ENCODE measurements at places on chromosomes 4 and X.

- no peak for DNase-seq
These were observed 124.1 kb downstream of the AFAP1 start for GRCh38 chr4:7815562-7815961.

GRCh38 chr4:145308598-145308997 is 128.2 kb upstream of the OTUD4 start:
- DNase-seq, result no peak

GRCh38 chr4:138671606-138672084 is 343.9 kb upstream of the NOCT start:
- DNase-seq, result no peak

DNA sequence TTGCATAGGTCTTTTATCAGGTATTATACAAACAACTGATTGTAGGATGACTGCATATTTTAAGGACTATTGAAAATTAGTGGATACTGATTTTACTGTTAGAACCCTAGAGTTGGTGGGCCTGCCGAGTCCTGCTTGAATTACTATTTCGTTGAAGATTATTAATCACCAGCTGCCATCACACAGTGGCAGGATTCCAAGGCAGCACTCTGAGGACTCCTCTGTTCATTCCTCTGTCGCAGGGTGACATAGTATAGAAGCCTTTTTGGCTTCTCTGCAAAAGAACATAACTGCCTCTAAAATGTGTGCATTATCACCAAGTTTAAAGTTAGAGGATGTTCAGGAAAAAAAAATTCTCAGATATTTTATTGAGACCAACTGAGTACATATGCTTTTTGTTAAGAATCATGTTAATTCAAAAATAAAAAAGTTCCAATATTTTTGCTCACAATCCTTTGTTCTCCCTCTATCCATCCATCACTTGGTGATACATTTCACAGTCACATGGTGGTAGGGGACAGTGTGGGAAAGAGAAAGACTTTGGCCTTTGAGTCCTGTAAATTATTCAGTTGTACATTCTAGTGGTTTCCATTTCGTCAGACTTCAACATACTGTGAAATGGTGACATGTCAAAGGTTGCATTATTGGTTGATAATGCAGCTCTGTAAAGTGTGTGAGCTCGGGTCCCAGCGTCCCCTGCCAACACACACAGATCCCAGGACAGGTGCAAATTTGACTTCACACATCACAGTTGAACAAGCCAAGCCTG is 332.5 kb downstream of the GRID2 start:
- no peak for DNase-seq

DNA sequence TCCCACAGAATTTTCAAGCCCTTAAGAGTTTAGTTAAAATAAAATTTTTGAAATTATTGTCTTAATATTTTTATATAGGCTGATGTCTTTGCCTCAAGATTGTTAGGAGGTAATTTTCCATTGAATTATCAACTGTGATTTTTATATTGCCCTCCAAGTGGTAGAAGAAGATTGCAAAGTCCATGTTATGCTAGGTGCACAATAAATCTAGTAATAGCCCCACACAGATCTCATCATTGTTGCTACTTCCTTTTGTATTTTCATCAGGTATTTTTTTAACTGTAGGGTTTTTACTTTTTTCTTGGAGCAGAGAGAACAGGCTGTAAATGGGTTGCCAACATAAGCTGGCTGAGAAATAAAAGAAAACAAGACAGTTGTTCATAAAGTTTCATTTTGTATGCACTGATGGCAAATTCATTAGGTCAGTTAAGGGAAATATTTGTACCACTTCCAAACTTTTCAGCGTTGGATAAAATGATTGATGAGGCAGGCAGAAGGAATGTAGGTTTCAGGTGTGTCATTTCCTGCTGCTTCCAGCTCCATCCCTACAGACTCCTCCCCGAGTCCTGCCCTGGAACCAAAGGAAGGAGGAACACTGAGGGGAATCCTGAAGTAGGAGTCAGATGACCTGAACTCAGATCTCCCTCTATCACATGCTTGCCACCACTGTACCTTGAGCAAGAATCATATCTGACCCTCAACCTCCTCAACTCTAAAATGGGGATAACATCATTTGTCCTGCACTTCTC is 105.5 kb downstream of the PRRG1 start:
- DNase-seq, result no peak

DNA sequence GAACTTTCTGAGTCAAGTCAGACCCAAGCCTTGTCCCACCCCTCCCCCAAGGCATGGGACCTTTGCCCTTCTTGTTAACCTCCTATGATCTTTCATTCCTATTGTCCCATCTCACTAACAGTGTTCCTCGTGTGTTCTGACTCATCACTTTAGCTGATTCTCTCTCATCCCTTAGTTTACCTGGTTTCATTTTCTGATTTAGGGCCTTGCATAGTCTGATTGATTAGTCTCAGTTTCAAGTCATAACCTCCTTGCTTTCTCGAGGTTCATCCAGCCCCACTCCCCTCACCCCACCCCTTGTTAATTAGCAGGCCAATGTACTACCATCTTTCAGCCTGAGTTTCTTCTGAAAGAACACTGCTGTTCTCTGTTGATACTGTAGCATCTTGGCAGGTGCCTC is 517.4 kb downstream of the RPA4 start:
- DNase-seq, result no peak

DNA sequence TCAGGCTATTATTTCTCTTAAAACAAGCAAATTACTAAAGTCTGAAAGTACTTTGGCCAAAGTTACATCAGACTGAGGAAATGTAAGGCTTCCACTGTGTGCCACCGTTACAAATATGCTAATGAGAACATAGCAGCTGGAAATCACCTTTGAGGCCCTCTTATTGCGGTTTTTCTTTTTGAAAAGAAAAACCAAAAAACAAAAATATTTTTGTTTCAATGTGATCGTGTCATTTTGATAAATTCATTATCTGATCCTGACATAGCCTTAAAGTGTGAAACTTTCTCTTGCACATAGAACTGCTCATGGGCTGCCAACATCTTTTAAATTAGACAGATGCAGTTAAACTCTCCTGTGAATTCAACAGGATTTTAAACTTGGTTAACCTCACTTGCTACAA is 2.8 kb upstream of the TIFA start:
- no peak for DNase-seq

- DNase-seq, result no peak
These were observed 2.2 kb upstream of the XAGE3 start for GRCh38 chrX:52870046-52870445.

DNA sequence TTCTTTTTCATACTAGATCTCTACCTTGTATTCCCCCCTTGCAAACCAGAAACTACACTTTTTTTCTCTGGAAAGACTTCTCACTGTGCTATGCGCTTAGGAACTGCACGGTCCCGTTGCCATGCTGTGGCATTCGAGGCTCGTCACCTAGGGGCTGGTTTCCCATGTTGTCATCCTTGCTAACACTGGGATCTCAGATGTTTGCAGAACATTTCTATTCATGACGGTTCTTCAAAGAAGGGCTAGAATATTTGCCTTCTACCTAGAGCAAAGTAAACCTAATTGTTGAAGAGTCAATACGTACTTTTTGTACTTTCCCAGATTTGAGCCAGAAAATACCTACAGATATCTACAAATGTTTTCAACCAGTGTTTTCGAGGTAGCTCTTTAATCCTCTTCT is 41.0 kb downstream of the RS1 start:
- DNase-seq, result no peak

- DNase-seq, result no peak
These were observed 31.0 kb downstream of the ZNF185 start for GRCh38 chrX:152928761-152929400.

GRCh38 chr4:139866276-139866962 is 200.8 kb downstream of the MGST2 start:
- DNase-seq, result no peak
